GM23338 (cell line): ENCODE measurements at places on chromosomes 5 and 9. TPM values are rescaled to one million over a fixed set of nuclear protein-coding genes. Genes with fewer than 3 reads are reported as not detected.

DNA sequence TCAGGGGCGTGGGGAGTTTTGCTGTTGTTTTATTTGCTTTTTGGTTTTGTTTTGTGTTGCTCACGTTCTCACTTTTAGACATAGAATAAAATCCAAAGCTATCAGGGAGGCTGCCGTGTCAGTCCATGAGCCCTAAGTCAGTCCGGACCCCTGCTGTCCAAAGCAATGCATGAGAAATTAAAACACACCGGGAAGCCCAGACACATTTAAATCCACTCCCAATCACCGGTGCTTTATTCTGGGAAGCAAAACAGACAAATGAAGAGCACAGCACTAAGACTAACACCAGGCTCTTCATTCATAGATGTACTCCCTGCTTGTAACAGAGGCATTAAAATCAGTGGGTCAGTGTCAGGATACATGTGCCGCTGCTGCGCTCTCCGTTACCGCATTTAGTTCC, 180.9 kb downstream of the IRX2 start:
- H3K27ac ChIP-seq, result no peak overlapping the region
- H3K27me3 ChIP-seq, result no peaks in the 10 kb centered on the region
- no peak overlapping the region for H3K4me3 ChIP-seq
- no peaks in the 10 kb centered on the region for H3K4me1 ChIP-seq
- no peak for DNase-seq
- no peaks in the 10 kb centered on the region for H3K36me3 ChIP-seq

The KCNIP1 gene
- total RNA-seq, result 0.31 and 3.0 TPM in 2 replicates

The F12 gene
- total RNA-seq, result 2.6 and 2.9 TPM in 2 replicates

The ANKRD33B gene
- total RNA-seq, result 13.0 and 15.4 TPM in 2 replicates

- DNase-seq, result no peak
- no peaks in the 10 kb centered on the region for H3K27me3 ChIP-seq
- H3K27ac ChIP-seq, result no peak overlapping the region
- peaks cover 20% of the 10 kb centered on the region for H3K4me1 ChIP-seq
- no peaks in the 10 kb centered on the region for H3K36me3 ChIP-seq
Observed at GRCh38 chr9:107228496-107229039, 54.5 kb upstream of the RAD23B start.

The NTNG2 gene
- 0.39 and 1.7 TPM in 2 replicates for total RNA-seq

The ANKRD18A gene
- total RNA-seq, result 2.4 and 2.7 TPM in 2 replicates

- no peaks in the 10 kb centered on the region for H3K27me3 ChIP-seq
- peaks cover 99% of the 10 kb centered on the region for H3K36me3 ChIP-seq
- no peaks in the 10 kb centered on the region for H3K4me1 ChIP-seq
- no peak for DNase-seq
Observed at GRCh38 chr5:116480894-116481510, 93.6 kb downstream of the SEMA6A start.

- no peak for DNase-seq
Observed at GRCh38 chr9:17401858-17402257, 177.0 kb upstream of the SH3GL2 start.

- H3K4me1 ChIP-seq, result peaks cover 24% of the 10 kb centered on the region
- H3K36me3 ChIP-seq, result no peaks in the 10 kb centered on the region
- H3K27ac ChIP-seq, result no peak overlapping the region
- DNase-seq, result no peak
Observed at GRCh38 chr9:71353720-71354119, 232.3 kb upstream of the TRPM3 start.

- DNase-seq, result peak; percentile 6
- no peak overlapping the region for H3K4me3 ChIP-seq
- H3K27ac ChIP-seq, result no peak overlapping the region
- no peaks in the 10 kb centered on the region for H3K36me3 ChIP-seq
- no peaks in the 10 kb centered on the region for H3K4me1 ChIP-seq
- H3K27me3 ChIP-seq, result no peaks in the 10 kb centered on the region
Observed at GRCh38 chr9:120289098-120289497, 290.9 kb downstream of the CDK5RAP2 start.

DNA sequence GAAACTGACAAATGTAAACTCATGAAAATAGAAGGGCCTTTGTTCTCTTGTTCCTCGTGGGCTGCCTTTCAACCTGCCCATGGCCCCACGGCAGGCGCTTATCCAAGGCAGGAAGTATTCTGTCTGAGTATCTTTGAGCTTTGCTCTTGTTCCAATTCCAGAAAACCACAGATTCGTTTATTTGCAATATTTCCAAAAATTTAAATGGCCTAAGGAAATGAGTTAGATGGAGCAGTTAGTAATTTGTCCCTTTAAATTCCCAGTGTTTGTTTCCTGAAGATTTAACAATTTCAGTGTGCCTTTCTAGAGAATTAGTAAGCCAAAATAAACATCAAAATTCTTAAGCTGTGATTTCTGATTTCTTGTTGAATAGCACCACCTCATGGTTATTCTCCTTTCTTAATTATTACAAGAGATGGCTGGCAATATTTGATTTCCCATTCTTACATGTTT, 299.4 kb upstream of the RASA1 start:
- H3K4me3 ChIP-seq, result no peak overlapping the region
- no peaks in the 10 kb centered on the region for H3K36me3 ChIP-seq
- no peak overlapping the region for H3K27ac ChIP-seq
- no peaks in the 10 kb centered on the region for H3K27me3 ChIP-seq
- H3K4me1 ChIP-seq, result no peaks in the 10 kb centered on the region

The PCDHA9 gene
- total RNA-seq, result 3.2 and 3.3 TPM in 2 replicates

DNA sequence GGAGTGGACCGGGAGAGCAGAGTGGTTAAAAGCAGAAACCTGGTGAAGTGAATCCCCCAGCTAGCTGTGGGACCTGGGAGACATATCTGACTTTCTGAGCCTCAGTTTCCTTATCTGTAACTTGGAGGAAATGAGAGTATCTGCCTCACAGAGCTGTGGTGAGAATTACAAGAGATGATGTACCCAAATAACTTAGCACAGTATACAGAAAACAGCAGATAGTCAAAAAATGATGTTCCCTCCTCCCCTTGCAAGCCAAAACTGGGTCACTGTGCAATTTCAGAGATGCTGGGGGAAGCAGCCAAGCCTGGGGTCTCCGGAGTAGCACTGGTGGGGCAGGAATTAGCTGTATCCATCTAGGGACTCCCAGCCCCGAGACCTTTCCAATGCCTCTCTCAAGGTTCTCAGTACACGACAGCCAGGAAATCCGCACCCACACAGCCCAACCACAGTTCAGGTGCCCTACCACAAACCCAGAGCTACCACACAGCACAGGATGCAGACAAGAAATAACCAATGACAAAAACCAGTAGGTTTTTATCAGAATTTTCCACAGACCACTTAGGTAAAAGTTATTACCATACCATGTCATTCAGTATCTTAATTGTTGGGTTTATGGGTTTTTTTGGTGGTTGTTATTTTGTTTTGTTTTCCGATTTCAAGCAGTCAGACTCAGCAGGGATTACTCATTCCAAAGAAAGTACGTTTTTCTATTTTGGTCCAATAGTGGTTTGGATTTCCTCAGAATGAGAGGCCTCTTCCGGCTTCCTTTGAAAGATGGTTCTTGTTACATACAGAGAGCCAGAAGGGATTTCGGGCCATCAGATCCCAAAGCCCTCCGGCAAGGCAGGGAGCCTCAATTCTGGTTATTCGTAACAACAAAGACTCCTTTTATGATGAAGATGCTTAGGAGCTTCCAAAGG, 4.9 kb upstream of the HRH2 start:
- H3K27me3 ChIP-seq, result peaks cover 7% of the 10 kb centered on the region; the same call in 1 of the 2 replicates
- no peak overlapping the region for H3K4me3 ChIP-seq
- H3K4me1 ChIP-seq, result no peaks in the 10 kb centered on the region
- H3K36me3 ChIP-seq, result peaks cover 15% of the 10 kb centered on the region

The GABRA1 gene
- total RNA-seq, result 0.16 and 0.52 TPM in 2 replicates

- no peak overlapping the region for H3K27ac ChIP-seq
- H3K36me3 ChIP-seq, result no peaks in the 10 kb centered on the region
- H3K4me3 ChIP-seq, result no peak overlapping the region
- H3K27me3 ChIP-seq, result no peaks in the 10 kb centered on the region
Observed at GRCh38 chr5:73550016-73550415, 15.4 kb downstream of the ANKRA2 start.

- no peak overlapping the region for H3K27ac ChIP-seq
- H3K36me3 ChIP-seq, result no peaks in the 10 kb centered on the region
- no peak for DNase-seq
- H3K27me3 ChIP-seq, result no peaks in the 10 kb centered on the region
Observed at GRCh38 chr5:126438868-126439267, 15.7 kb downstream of the GRAMD2B start.

GRCh38 chr5:161414896-161415295, 131.6 kb downstream of the GABRB2 start:
- H3K27me3 ChIP-seq, result no peaks in the 10 kb centered on the region
- no peak overlapping the region for H3K4me3 ChIP-seq
- H3K4me1 ChIP-seq, result no peaks in the 10 kb centered on the region
- no peak overlapping the region for H3K27ac ChIP-seq
- H3K36me3 ChIP-seq, result no peaks in the 10 kb centered on the region

The IFNA21 gene
- not detected in 2 replicates for total RNA-seq

DNA sequence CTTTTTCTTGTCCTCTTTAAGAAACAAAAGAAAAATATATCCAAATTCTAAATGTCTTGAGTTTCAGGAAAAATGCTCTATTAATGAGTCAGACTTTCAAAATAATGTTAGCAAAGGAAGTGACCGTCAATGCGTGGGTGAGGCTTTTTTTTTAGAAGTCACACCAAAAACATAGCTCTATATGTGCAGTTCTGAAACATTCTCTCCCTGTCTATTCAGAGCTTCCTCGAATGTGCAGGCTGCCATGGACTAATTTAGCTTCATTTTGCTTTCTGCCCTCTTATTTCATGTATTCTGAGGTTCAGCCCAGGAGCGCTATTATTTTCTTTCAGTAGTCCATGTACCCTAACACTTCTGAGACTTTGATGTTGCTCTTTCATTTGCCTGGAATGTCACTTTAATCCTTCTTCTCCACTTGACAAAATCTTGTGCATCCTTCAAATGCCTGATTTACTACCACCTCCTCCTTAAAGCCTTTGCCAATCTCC, 72.5 kb upstream of the RASA1 start:
- DNase-seq, result no peak
- H3K27me3 ChIP-seq, result no peaks in the 10 kb centered on the region
- no peak overlapping the region for H3K4me3 ChIP-seq
- H3K36me3 ChIP-seq, result no peaks in the 10 kb centered on the region
- no peaks in the 10 kb centered on the region for H3K4me1 ChIP-seq

The CMYA5 gene
- total RNA-seq, result 0.49 and 1.2 TPM in 2 replicates

DNA sequence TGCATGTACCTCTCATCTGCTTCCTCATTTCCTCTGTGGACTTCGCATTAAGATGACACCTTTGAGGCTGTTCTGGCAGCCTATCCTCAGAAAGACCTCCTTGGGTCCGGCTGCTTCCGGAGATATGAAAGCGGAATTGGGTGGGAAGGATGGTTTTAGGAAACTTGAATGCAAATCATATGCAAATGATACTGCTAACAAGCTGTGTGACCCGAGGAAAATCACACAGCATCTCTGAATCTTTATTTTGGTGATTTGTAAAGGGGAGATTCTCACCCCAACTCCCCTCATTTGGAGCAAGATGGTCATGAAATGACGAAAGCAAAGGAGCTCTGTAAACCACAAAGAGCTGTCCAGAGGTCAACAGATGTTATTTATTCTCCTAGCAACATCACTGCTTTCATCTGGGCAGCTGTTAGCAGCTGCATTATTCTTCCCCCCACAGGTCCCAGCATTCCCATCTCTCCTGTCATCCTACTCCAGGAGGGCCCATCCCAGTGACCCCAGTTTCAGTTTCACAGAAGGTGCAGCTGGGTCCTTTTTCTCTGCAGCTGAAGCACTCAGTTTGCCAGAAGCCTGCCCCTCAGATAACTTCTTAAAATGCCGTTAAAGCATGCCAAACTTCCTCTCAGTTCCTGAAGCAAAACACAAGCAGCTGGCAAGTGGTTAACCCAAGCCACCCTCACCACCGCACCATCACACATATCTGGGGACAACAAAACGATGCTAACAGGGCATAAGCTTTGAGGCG, 269.5 kb downstream of the SEC61B start:
- H3K4me3 ChIP-seq, result no peak overlapping the region
- H3K27ac ChIP-seq, result no peak overlapping the region
- DNase-seq, result no peak
- no peaks in the 10 kb centered on the region for H3K36me3 ChIP-seq

- DNase-seq, result no peak
- H3K27me3 ChIP-seq, result no peaks in the 10 kb centered on the region
- no peak overlapping the region for H3K4me3 ChIP-seq
- no peak overlapping the region for H3K27ac ChIP-seq
- H3K36me3 ChIP-seq, result no peaks in the 10 kb centered on the region
Observed at GRCh38 chr9:86491468-86492266, 137.5 kb upstream of the TUT7 start.

- no peak overlapping the region for H3K27ac ChIP-seq
- no peaks in the 10 kb centered on the region for H3K36me3 ChIP-seq
- DNase-seq, result no peak
- no peak overlapping the region for H3K4me3 ChIP-seq
- no peaks in the 10 kb centered on the region for H3K4me1 ChIP-seq
Observed at GRCh38 chr5:58834242-58835225, 251.7 kb downstream of the RAB3C start.

The SOWAHA gene
- 0.52 and 0.93 TPM in 2 replicates for total RNA-seq

- peak overlapping the region; percentile 72; the same call in 1 of the 2 replicates for H3K27ac ChIP-seq
- peaks cover 18% of the 10 kb centered on the region; the same call in 1 of the 2 replicates for H3K4me1 ChIP-seq
- H3K27me3 ChIP-seq, result no peaks in the 10 kb centered on the region
- no peak for DNase-seq
Observed at GRCh38 chr9:130209422-130209821, 37.2 kb downstream of the NCS1 start.

GRCh38 chr5:366541-367357, 45.2 kb downstream of the AHRR start:
- H3K27ac ChIP-seq, result no peak overlapping the region
- H3K4me1 ChIP-seq, result no peaks in the 10 kb centered on the region
- no peaks in the 10 kb centered on the region for H3K36me3 ChIP-seq
- no peak overlapping the region for H3K4me3 ChIP-seq

GRCh38 chr5:109313127-109313526, 96.6 kb downstream of the PJA2 start:
- no peaks in the 10 kb centered on the region for H3K36me3 ChIP-seq
- no peaks in the 10 kb centered on the region for H3K4me1 ChIP-seq
- H3K27ac ChIP-seq, result no peak overlapping the region
- no peaks in the 10 kb centered on the region for H3K27me3 ChIP-seq

- no peak overlapping the region for H3K4me3 ChIP-seq
- H3K27me3 ChIP-seq, result no peaks in the 10 kb centered on the region
- DNase-seq, result no peak
- no peaks in the 10 kb centered on the region for H3K36me3 ChIP-seq
- no peak overlapping the region for H3K27ac ChIP-seq
Observed at GRCh38 chr5:38369692-38370091, 111.3 kb downstream of the EGFLAM start.

The COMMD10 gene
- total RNA-seq, result 45.2 and 58.5 TPM in 2 replicates

GRCh38 chr9:20873240-20873865, 158.1 kb downstream of the HACD4 start:
- no peak overlapping the region for H3K4me3 ChIP-seq
- no peak for DNase-seq
- H3K36me3 ChIP-seq, result no peaks in the 10 kb centered on the region
